T follicular helper cell (primary cell): ENCODE measurements at places on chromosomes 1 and 21.

- DNase-seq = no peak
These were observed 1.6 kb downstream of the KCNJ9 start for GRCh38 chr1:160082926-160083325.

- no peak for DNase-seq
These were observed 3.0 kb downstream of the A3GALT2 start for GRCh38 chr1:33317946-33318345.

DNA sequence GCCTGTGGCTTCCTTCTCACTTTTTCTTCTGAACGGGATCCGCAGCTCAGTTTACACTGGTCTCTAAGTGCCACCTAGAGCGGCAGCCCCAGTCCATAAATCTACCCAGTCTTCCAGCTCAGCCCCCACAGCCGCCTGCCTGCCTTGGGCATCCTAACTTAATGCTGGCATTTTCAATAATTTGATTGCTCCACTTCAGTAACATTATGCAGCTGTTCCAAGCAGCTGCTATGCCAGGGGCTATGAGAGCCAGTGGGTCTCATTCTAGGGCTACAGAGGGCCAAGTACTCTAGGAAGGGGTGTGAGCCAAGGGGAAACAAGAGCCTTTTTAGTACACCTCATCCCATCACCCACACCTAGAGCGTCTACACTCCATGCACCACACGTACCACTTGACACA is 48.4 kb upstream of the COA6 start:
- DNase-seq = no peak

DNA sequence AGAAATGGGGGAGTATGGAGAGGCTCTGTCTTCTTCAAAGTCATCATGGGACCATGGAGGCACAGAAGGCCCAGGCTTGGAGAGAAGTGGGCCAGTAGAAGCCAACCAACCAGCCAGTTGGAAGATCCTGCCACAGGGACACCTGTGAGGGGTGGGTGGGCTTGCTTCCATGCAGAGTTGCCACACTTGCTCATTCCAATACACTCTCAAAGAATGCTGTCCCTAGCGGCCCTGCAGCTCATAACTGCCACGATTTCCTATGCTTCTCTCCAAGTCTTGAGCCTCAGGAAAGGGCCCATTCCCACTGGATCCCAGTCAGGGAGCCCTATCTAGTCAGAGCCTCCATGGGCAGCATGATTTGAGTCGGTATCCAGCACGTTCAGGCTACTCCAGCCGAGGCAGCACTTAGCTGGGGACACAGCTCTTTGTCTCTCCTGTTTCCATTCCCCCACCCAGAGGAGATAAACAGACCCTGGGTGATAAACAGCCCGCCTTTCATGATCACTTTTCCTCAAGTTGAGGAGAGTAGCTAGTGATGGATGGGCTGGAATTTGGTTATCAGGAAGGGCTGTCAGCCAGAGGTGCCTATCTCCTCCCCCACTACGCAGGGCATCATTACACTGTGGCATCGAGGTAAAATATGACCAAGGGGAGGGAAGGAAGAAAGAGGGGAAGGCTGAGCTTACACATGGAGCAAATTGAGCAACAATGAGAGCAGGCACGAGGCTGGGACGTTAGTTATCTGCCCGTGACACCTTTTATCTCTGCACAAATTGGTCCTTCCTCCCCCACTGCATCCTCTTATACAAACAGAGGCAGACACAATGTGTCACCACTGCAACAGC is 64.6 kb downstream of the ERI3 start:
- DNase-seq = no peak

- no peak for DNase-seq
These were observed 30.2 kb upstream of the CLDN14 start for GRCh38 chr21:36509973-36510664.

DNA sequence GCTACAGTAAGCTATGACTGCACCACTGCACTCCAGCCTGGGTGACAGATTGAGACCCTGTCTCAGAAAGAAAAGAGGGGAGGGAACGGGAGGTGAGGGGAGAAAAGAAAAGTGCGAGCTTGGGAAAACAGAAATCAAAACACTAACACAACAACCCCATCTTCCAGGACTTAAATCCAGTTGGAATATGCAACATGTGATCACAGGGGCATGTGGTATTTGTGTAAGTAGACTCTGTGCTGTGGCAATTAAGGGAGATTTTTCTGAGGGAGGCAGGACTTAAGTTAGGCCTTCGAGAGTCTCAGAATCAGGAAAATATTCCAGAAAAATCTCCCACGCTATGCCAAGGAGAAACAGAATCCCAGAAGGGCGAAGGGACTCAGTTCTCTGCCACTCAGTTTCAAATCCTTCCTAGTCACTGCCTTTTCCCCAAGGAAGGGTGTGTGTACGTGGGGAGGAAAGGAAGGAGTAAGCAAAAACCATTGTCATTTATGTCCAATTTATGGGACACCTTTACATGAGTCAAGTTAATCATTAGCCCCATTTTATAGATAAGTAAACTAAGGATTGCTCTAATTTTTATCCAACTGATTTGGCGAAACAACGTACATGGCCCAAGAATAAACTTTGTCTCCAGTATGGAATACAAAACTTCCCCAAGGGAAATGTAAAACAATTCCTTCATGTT is 12.3 kb downstream of the ID3 start:
- no peak for DNase-seq

DNA sequence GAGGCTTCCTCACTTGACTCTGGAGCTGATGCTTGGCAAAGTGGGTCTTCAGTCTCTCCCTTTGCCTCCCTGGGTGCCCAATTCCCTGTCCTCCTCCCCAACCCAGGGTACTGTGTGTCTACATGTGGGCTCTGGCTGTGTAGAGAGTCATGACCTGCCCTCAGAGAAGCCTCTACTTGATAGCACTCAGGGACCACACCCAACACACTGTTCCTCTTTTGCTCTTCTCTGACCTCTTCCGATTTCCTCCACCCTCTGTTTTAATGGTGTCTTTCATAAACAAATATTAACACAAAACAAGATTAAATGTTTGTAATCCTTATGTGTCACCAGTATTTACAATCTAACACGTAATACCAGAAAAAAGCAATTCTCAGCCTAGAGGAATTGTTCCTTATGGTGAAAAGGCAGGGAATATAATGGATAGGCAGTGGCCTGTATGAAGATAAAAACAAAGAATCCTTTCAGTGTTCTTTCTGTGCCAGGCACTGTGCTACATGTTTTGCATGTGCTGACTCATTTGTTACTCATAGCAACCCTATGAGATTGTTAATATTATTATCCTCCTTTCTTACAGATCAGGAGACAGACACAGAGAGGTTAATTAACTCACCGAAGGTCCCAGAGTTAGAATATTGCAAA is 58.2 kb downstream of the HSD3B1 start:
- no peak for DNase-seq

- no peak for DNase-seq
These were observed 238.8 kb downstream of the NCAM2 start for GRCh38 chr21:21236996-21237395.

DNA sequence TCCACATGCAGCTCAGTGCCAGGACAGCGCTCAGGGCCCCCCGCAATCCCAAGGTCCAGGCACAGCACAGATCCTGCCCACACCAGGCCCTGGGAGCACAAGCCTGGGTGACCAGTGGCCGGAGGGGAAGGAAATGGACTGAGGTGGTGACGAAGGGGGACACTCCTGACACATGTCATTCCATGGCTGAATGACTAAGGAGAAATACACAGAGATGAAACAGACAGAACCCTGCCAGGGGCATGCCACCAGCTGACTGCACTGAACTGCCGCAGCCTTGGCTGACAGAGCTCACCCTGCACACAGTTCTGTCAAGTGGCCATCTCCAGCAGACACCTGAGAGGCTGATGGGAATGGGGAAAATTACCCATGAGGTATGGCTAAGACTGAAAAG is 56.1 kb downstream of the HSF2BP start:
- DNase-seq = no peak

GRCh38 chr1:227777646-227778045 is 37.8 kb upstream of the PRSS38 start:
- DNase-seq = no peak

- DNase-seq = no peak
These were observed 159.6 kb upstream of the COL11A1 start for GRCh38 chr1:103267893-103268292.

DNA sequence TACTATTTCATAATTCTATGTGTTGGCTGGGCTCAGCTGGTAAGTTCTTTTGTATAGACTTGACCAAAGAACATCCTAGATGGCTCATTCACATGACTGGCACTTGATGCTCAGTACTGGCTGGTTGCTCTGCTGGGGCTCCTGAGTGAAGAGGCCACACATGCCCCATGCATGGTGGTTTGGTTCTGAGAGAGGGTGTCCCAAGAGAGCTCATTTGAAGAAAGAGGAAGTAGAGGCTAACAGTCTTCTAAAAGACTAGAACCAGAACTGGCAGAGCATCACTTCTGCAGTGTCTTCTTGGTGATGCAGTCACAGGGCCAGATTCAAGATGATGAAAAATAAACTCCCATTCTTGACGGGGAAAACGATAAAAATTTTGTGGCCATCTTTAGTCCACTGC is 5.2 kb upstream of the BACH1 start:
- DNase-seq = no peak

- no peak for DNase-seq
These were observed 198.2 kb downstream of the LRRC7 start for GRCh38 chr1:69765951-69766350.

DNA sequence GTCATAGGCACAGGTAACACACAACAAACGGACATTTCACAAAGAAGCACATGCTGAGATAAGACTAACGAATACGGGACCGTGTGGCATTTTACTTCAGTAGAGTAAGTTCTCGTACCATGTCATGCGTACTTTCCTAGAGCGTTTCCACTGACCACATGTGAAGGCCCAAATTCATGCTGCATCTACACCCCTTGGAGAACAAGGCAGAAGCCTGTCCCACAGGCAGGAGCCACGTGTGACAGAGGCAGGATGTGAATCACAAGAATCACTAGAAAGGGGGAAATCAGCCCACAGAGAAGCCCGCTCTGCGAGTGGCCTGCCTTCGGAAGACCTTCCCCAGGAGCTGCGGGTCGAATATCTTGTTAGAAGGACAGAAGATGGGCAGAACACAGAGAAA is 41.8 kb downstream of the URB1 start:
- no peak for DNase-seq

DNA sequence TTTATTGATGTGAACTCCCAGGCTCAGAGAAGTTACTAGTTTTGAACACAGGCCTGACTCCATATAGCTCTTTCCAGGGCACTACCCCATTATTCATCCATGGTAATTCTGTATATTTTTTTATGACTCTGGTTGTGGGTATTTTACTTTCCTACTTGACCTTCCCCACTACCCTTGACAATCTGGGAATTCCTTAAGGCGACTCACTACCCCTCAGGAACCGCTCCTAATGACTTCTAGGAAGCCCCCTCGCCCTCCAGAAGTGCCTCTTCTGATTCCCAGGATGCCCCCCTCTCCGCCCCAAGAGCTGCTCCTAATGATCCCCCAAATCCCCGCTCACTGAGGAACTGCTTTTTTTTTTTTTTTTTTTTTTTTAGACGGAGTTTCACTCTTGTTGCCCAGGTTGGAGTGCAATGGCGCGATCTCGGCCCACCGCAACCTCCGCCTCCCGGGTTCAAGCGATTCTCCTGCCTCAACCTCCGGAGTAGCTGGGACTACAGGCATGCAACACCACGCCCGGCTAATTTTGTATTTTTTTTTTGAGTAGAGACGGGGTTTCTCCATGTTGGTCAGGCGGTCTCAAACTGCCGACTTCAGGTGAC is 972 bp upstream of the KDM4A start:
- DNase-seq = no peak

GRCh38 chr1:81513796-81514354 is 286.9 kb upstream of the ADGRL2 start:
- no peak for DNase-seq

DNA sequence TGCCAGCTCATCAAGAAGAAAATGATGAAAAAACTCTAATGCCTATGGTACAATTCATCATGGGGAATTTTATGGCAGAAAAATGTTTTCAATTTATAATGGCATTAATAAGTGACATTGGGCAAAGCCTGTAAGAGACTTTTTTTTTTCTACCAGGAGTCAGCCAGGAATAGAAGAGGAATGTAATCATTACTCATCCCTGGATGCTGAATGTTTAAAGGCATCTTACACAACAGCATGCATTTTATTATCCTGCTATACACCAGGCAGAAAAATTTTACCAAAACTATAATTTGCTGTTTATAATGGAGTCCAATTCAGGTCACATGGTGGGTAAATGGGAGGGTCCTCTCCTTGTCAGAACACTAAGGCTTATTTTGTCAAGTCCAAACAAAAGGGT is 189.9 kb upstream of the BEND5 start:
- no peak for DNase-seq

DNA sequence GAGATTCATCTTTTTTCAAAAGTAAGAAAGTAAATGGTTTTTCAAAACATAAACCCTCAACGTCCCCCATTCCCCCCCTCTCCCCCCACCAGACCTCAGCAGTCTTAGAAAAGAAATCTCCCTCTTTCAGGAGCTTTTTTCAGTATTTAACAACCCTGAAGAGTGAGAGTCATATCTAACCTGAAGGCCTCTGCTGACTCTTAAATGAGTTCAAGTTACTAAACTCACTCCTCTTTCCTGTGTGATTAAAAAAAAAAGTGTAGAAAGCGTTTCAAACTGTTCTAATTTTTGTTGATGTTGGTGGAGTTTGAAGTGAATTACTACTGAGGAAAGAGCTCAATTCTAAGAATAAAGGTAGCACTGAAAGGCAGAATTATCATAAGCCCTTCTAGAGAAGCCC is 93.7 kb downstream of the VAV3 start:
- no peak for DNase-seq

DNA sequence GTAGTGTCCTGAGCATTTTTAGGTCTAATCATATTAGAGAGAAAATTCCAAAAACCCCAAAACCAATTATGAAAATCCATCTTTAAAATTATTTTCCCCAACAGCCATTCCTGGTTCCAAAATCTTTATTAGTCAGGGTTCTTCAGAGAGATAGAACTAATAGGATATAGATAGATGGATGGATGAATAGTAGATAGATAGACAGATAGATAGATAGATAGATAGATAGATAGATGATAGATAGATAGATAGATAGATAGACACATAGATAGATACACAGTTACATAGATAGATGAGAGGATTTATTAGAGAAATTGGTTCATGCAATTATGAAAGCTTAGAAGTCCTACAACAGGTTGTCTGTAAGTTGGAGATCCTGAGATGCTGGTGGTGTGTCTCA is 122.7 kb upstream of the POGK start:
- no peak for DNase-seq

DNA sequence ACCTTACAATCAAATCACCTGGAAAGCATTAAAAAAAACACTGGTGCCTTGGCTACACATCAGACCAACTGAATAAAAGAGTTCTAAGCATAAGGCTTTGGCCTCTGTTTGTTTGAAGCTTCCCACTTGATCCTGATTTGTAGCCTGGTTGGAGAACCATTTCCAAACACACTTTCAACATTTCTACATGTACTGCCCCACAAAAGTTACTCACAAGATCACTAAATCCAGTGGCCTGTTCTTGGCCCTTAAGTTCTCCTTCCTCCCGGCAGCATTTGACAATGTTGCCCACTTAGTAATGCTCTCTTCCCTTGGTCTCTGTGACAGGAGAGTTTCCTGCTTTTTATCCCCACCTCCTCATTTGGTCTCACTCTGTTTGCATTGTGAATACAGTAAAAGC is 11.8 kb downstream of the GAS5 start:
- DNase-seq = no peak

- DNase-seq = no peak
These were observed 37.5 kb downstream of the GPR88 start for GRCh38 chr1:100575406-100575805.
